ENCODE measurements at places on chromosomes 2 and 18. TPM values are rescaled to one million over a fixed set of nuclear protein-coding genes. Genes with fewer than 3 reads are reported as not detected.

DNA sequence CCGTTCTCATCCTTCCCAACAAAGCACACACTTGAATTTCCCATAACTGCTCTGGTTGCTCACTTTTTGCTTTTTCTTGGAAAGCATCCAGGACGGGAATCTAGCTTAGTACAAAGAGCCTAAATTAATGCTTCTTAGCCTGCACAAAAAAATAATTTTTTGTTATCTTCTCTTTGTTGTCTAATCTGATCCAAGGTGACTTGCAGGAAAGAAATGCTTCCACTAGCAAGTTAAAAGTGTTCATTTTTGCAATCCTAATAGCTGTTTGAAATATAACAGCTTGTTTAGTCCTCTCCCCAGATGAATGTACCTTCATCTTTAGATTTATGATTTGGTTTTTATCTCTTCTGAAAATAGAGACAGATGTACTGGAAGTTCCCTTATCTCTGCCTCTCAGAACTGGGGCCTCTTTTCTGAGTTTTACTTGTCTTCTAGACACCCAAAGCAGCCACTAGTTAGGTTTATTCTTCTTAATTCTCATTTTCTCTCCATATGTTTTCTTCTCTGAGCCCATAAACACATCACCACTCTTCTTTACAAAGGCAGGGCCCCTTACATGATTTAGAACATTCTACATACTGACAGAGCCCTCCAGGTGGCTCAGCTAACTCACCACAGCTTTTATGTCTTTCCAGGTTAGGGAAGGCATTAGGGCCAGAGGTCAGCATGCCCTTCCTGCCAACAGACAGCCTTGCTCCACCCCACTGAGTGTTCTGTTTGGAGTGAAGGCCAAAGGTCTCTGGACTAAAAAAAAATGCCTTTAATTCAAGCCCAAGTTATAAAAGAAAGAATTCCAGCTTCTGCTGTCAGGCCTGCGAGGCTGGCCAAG is 74.7 kb upstream of the MAP4K3 start:
- no peak for DNase-seq

DNA sequence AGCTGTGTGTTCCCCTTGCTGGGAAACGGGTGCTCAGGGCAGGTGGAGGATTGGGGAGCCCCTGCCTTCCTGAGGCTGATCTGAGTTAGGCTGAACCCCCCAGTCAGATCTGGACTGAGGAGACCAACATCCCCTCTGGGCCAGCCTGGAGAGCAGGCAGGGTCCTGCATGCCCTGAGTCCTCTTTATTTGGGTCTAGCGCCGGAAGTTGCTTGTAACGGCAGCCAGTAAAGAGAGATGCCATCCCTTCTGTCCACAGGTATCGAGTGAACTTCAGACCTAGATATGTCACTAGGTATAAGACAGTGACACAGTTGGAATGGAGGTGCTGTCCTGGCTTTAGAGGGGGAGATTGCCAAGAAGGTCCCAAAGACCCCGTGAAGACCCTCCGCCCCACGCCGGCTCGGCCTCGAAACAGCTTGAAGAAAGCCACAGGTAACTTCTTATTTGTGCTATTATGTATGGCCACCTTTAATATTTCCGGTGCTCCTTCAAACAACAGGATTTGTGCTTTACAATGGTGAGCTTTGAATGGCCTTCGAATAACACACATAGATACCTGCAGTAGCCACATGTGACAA is 38.0 kb downstream of the EMILIN2 start:
- DNase-seq = no peak

Gene CCDC148
- total RNA-seq = not detected

DNA sequence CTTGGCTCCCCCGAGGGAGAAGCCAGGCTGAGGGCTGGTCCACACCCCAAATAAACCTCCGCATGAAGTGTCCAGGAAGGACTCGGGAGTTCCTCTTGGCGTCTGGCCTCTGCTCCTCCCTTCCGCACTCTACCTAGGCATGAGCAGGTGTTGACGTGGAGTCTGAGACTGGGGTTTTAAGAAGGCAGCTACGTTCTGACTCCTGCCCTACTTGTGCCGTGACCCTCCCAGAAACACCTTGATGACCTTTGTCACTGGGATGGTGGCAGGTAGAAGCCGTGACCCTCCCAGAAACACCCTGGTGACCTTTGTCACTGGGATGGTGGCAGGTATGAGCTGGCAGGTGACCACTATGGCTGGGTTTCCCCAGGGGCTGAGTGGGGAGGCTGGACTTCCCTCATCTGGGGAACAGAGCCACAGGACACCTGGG is 54.8 kb downstream of the HS6ST1 start:
- DNase-seq = no peak

- DNase-seq = no peak
These were observed 368.2 kb upstream of the FANCL start for GRCh38 chr2:58609326-58609725.

DNA sequence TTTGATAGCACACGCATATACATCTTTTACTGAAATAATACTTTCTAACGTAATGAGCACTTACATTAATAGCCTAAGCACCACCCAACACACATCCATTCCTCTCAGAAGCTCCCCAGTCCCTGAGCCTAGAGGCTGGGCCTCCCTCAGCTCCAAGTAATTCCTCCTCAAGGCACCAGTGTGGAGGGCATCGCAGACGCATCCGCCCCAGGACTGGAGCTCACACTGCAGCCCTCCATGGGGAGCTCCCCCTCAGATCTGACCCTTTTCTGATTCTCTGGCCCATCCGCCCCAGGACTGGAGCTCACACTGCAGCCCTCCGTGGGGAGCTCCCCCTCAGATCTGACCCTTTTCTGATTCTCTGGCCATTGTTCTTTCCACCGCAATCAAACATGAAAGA is 60.4 kb upstream of the SNTG2 start:
- no peak for DNase-seq

Gene MC5R
- total RNA-seq = not detected

Gene LRP2
- 1.6 TPM for total RNA-seq
